SK-N-DZ (cell line): ENCODE measurements at places on chromosomes 16 and 17.
A peak's percentile ranks its signal among the peaks of the same experiment; 100 is the strongest.

DNA sequence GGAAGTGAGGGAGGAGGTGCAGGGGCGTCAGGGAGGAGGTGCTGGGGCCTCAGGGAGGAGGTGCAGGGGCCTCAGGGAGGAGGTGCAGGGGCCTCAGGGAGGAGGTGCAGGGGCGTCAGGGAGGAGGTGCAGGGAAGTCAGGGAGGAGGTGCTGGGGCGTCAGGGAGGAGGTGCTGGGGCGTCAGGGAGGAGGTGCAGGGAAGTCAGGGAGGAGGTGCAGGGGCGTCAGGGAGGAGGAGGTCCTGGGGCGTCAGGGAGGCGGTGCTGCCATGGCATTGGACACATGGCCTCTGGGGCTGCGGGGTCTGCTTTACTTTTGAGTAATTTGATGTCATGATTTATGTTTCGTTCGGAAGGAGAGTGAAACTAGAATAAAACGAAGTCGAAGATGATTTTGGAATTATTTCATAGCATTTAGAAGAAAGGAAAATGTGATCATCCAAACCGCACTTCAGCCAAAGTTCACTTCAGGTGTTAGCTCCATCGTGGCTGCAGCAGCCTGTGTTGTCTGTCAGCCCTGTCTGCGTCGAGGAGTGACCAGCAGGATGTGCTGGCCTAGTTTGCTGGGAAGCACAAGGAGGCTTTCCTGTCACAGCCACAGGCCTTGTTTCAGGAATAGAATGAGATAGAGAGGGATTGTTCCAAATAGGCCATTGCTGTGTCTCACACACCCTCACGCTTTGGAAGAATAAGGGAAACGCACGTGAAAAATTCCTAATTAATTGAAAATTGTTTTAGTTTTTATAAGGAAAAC is 42.8 kb downstream of the RAB11FIP3 start:
- no peak for DNase-seq

DNA sequence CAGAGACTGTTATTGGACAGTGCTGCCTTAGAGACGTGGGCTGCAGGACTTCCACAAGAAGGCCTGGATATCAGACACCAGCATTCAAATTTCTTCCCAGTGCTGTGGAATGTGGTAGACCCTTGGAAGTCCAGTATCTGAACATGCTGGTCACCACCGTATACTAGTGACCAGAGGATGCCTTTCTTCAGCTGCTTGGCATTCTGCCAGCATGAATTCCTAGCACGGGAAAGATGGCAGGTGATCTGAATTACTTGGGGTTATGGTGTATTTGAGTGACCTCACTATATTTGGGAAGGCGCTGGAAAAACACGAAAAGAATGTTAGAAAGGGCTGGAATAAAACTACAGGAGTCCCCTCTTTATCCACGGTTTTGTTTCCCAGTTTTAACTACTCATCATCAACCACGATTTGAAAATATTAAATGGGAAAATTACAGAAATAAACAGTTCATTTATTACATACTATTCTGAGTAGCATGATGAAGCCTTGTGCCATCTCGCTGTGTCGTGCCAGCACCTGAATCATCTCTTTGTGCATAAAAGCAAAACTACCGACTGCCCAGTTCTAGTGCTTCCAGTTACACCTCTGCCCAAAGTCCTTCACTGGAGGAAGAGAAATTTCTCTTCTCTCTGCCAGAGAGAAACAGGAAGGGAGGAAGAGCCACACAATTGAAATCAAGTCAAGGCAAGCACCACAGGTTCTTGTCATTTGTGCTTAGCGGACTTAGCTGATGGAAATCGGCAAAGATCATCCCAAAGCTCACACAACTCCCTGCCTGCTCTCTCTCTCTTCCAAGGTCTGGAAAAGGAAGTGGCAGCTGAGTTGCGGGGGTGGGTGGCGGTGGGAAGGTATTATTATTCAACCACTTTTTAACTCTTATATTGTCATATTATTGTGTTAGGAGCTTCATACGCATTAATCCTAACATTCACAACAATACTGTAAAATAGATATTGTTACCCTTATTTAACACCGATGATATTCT is 1.4 kb upstream of the CHST4 start:
- no peak for DNase-seq

DNA sequence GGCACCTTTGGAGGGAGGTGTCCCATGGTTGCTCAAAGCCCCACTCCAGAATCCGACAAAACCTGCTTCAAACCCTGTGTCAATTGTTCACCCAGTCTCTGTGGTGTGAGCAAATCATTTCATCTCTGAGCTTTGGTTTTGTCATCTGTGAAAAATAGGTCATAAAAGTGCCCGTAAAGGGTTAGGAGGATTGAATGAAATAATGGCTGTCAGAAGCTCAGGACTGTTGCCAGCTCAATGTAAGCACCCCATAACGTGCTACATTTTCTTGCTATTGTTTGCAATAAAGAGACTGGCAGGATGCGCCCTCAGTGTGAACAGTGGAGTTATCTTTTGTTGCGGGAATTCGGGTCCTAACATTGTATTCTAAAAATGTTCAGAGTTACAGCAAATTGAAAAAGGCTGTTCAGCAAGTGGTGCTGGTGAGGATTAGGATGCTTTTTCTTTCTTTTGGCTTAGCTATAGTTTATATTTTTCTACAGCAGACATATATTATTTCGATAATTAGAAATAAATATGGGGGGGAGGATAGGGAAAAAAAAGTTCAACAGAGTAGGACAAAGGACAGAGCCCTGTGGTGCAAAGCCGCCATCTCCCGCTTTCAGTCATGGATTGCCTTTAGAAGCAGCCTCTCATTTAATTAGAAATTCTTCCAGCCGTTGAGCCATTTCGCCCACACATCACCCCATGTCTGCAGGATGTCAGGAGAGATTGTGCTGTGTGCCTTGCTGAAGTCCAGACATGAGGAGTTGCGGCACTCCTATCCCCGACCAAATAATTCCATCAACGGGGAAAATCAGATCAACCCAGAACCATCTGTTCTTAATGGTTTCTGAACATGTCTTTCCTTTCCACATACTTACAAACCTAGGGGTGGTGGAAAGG is 20.9 kb upstream of the PYY start:
- peak; percentile 99 for DNase-seq

GRCh38 chr16:19601083-19601976 is 45.8 kb downstream of the VPS35L start:
- peak; percentile 37 for DNase-seq
